ENCODE measurements at places on chromosomes 3 and 15.

DNA sequence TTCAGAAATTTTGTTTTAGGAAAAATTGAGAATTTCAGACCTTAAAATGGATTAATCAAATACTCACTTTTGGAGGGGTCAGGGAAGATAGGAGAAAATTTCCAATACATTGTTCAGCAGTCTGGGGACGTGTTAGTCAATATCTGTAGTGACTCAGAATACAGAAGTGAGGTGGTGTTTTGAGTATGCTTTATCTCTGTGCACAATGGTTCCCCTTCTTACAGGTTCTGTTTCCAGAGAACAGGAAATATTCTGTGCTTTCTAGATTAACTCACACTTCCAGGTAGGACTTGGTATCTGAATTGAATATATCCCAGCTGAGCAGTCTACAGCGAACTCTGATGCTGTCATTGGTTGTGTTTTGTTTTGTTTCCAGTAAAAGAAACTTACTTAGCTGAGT is 30.7 kb upstream of the CCDC54 start:
- no peak for DNase-seq

DNA sequence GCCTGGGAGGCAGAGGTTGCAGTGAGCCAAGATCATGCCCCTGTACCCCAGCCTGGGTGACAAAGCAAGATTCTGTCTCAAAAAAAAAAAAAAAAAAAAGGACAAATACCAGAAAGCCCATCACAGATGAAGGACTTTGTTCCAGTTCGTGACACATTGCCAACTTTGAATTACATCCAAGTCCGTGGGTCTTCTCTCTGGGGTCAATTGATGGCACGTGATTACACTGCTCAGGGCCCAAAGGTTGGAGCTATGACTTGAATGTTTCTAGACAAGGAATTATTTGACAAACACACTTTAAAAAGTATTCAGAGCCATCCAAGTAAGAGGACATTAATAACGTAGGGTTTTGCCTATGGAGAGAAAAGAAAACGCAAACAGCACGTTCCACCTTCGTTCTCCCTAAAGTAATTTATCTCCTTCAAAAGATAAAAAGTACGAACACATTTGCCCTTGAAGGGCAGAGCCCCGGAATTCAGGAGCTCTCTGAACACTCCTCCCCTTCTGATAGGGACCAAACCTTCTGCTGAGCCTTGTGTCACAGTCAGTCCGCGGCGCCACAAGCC is 31.3 kb upstream of the ST3GAL6 start:
- no peak for DNase-seq

- DNase-seq, result no peak
Measured at GRCh38 chr15:40340038-40340739, 550 bp downstream of the CCDC9B start.

DNA sequence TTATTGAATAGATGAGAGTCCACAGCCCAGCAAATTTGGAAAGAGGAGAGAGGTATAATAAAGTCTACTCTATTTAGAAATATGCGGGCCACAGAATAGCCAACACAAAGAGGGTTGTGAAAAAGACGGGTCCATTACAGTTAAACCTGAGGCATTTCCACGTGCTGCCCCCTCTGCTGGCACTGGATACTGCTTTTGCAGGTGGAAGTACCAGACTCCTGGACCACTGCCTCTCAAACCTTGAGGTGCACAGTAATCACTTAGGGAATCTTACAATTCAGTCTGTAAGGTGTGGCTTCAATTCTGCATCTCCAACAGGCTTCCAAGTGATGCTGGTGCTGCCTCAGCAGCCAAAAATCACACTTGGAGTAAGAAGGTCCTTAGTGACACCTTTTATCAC is 3.0 kb upstream of the TFDP2 start:
- no peak for DNase-seq

DNA sequence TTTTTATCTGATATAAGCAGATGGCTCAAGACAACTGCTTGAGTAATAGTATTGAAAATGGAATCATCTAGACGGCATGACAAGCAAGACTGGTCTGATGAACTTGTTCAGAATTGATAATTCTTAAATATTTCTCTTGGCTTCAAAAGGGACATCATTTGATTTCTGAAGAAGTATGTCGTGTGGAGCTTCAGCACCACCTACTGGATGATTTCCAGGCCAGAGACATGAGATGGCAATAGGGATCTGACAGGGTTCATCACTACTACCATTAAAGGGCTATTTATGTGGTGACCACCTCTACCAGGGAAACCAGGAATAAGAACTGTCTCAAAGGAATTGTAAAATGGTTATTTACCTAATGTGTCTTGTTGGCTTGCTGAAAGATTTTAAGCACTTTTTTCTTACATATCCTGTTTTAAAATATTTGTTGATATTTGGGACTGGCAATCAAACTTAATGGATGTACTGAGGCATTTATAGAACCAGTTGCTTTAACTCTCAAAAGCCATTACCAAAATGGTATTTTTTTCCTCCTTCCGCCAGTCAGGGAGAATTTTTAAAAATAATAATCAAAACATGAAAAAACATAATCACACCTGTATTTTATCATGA is 99.5 kb upstream of the FAM98B start:
- DNase-seq, result peak; percentile 18

DNA sequence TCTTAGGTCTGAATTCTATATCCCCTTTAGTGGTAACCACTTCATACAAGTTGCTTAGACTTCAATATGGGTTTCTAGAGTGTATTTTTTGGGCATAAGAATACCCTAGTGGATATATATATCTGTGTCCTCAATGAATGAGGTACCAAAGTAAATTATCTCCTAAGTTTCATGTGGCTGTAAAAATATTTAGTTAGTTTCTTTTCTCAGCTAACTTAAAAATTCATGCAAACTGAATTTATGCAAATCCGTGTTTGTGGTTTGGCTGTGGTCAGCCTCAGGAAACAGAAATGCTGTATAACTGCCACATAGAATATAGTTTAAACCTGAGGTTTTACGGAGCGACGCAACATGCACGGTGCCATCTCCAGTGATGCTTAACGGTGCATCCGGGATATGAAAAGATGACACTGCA is 80.3 kb downstream of the PEX5L start:
- DNase-seq, result no peak

GRCh38 chr3:127682561-127682960 is 9.8 kb downstream of the ABTB1 start:
- no peak for DNase-seq

- no peak for DNase-seq
Measured at GRCh38 chr15:69914960-69915359, 182.8 kb downstream of the TLE3 start.

- DNase-seq, result no peak
Measured at GRCh38 chr3:98968347-98968746, 66.9 kb upstream of the DCBLD2 start.

DNA sequence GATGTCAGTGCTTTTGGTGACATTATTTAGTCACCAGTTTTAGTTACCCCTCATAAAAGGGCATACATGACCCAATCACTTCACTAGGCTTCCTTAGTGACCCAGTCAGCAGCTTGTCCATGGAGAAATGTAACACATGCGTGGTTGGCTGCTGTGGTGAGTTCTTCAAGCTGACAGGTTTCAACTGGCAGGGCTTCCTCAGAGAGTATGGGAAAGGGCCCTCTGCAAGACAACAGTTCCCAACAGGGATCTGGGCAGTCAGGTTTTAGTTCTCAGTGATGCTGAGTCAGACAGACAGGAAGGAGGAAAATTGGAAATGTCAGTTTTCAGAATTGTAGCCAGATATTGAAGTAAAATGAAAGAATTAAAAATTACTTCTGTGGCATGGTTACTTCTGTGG is 282.5 kb downstream of the TBL1XR1 start:
- DNase-seq, result no peak

- no peak for DNase-seq
Measured at GRCh38 chr3:60456180-60456579, 795.1 kb downstream of the FHIT start.

GRCh38 chr15:70098461-70099166 is 897 bp upstream of the TLE3 start:
- DNase-seq, result no peak

GRCh38 chr3:154177406-154177805 is 56.2 kb downstream of the ARHGEF26 start:
- no peak for DNase-seq

DNA sequence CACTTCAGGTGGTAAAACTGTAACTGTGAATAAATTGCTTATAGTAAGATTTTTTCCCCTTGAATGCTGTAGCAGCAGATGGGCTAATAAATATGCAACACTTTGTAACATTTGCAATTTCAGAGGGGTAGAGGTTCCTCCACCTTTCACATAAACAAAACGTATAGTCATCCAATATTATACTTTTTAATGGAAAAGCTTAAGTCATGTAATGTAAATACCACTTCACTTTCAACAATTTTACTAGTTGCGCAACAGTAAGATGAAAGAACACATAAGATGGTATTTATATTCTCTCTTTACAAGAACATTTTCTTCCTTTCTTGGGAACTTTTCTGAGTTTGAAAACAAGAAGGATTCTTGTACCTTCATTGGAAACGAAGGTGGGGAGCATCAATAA is 56.6 kb upstream of the FAM3D start:
- DNase-seq, result no peak

DNA sequence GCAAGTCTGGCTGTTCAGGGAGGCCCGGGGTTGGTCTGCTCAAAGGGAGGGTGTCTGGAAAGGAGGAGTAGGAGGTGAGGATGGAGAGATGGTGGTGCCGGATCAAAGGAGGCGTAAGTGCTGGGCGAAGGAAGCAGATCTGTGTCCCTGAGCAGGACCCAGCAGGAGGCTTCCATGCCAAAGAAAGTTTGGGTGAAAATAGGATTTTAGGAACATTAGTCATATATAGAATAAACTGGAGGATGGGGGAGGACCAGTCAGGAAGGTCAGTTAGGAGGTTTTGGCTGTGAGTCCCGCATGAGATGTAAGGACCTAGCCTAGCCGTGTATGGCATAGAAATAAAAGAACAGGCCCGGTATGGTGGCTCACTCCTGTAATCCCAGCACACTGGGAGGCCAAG is 28.6 kb upstream of the VPS8 start:
- DNase-seq, result no peak

GRCh38 chr15:89367485-89368451 is 33.1 kb upstream of the POLG start:
- DNase-seq, result no peak

GRCh38 chr3:151226088-151226563 is 23.1 kb upstream of the GPR171 start:
- DNase-seq, result no peak

GRCh38 chr3:13563911-13564310 is 15.0 kb downstream of the FBLN2 start:
- DNase-seq, result no peak

- DNase-seq, result no peak
Measured at GRCh38 chr3:42593635-42594034, 3.0 kb downstream of the SS18L2 start.

- DNase-seq, result no peak
Measured at GRCh38 chr3:132448216-132448961, 31.1 kb downstream of the DNAJC13 start.

GRCh38 chr3:14921811-14922705 is 25.3 kb upstream of the NR2C2 start:
- no peak for DNase-seq

DNA sequence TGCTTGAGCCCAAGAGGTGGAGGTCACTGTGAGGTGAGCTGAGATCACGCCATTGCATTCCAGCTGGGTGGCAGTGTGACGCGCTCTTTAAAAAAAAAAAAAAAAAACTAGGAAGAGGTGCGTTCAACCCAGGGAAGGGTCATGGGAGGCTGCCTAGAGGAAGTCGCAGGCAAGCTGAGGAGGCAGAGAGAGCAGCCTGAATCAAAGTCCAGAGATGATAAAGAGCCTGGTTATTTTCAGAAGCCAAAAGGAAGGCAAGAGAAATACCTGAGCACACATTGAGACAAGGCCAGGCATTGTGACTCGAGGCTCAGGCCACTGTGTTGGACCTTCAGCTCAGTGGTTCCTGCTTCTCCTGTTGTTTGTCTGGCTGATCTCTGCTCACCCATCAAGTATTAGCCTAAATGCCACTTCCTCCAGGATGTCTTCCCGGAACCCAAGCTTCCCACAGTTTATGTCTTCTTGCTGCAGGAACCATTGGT is 16.1 kb upstream of the GCNT3 start:
- DNase-seq, result no peak

GRCh38 chr15:74396146-74396438 is 28.6 kb upstream of the CYP11A1 start:
- no peak for DNase-seq

GRCh38 chr3:122947738-122948137 is 79.8 kb downstream of the SEMA5B start:
- no peak for DNase-seq

- no peak for DNase-seq
Measured at GRCh38 chr15:39127151-39127790, 453.6 kb upstream of the THBS1 start.

- DNase-seq, result no peak
Measured at GRCh38 chr15:99315636-99316035, 64.4 kb downstream of the LRRC28 start.

- DNase-seq, result peak; percentile 11
Measured at GRCh38 chr15:22786868-22787698, 639 bp downstream of the NIPA1 start.

GRCh38 chr3:95120921-95121320 is 1058.1 kb downstream of the NSUN3 start:
- no peak for DNase-seq

DNA sequence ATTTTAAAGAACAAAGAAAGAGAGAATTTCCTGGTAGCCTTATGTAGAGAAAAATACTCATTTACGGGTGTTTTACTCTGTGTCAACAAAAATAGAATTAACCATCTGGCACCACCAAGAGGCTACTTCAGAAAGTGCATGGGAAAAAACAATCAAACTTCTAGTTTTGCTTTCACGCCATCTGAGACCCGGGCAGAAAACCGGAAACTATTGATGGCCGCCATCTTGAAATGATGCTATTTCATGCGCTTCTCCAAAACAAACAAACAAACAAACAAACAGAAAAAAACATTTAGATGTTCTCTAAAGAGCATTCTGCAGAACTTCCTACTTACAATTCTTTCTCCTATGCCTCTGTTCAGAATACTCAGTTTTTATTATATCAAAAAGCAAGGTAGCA is 49.4 kb upstream of the SYNPR start:
- no peak for DNase-seq

DNA sequence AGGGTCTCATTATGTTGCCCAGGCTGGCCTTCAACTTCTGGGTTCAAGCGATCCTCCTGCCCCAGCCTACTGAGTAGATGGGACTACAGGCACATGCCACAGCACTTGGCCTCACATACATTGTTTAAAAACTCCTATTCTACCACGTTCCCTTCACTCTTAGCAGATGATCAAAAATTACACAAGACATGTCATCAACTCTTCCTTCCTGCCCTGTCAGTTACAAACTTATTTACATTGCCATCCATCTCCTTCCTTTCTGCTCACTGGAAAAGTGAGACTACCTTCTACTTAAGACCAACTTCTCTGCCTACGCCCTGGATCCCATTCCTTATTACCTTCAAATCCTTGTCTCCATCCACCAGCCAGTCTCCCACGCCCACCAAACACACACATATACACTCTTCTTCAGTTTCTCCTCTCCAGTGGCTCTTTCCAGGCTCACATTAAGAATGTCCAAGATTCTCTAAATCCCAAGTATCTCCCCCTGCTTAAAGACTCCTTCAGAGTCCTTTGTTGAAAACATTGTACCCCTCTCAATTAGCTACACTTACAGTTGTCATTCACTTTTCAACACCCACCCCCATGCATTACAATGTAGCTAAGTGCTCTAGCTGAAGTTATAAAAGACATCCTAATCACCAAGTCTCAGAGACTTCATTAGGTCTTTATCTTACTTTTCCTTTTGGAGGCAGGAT is 4.3 kb downstream of the PEAK1 start:
- no peak for DNase-seq

GRCh38 chr15:39584266-39584659 is 3.4 kb downstream of the THBS1 start:
- no peak for DNase-seq

GRCh38 chr3:84885199-84885882 is 73.4 kb upstream of the CADM2 start:
- no peak for DNase-seq

- DNase-seq, result no peak
Measured at GRCh38 chr3:59867185-59868002, 817.6 kb upstream of the CFAP20DC start.

Data from stimulated activated CD4-positive, alpha-beta T cell treated with anti-CD3 and anti-CD28 coated beads, Interleukin-12 subunit alpha, Interleukin-12 subunit beta, amount 100 ng/mL, for 24 hours (primary cell).